ENCODE measurements at places on chromosomes 6 and 20.

GRCh38 chr6:11413117-11413687 is 124.3 kb upstream of the TMEM170B start:
- DNase-seq, result no peak

GRCh38 chr6:97294451-97294850 is 11.4 kb upstream of the MMS22L start:
- no peak for DNase-seq

DNA sequence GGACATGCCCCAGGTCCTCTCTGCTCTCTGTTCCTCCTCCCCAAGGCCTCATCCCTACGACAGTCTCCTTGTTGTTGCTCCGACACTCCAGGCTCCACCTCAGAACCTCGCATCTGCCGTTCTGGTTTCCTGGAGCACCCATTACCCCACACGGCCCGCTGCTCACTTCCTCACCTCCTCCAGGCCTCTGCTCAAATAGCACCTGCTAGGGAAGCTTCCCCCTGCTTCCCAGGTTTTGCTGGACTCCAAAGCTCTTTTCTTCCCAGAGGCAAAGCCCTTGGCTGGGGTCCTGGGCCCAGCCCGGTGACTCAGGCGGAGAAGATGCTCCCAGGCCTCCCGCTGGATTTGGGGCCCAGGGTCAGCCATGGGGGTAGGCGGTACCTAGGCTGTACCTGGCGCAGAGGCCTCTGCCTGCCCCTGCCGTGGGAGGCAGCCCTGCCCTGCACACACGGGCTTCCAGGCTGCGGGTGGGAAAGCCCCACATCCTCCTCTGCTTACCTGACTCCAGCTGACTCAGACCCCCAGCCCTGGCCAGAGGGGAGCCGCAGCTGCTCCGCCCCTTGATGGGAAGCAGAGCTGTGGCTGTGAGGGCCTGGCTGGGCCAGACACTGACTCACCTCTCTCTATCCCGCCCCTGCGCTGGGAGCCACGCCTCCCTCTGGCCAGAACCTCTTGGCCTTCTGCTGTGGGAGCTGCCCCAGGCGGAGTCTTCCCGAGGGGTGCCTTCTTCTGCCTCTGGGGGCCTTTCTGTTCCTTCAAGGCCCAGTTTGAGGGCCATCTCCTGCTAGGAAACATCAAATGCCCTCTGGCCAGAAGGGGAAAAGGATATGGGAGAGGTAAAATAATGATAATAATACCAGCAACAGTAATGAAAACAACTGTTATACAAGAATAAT is 130.5 kb downstream of the CEBPB start:
- DNase-seq, result no peak

DNA sequence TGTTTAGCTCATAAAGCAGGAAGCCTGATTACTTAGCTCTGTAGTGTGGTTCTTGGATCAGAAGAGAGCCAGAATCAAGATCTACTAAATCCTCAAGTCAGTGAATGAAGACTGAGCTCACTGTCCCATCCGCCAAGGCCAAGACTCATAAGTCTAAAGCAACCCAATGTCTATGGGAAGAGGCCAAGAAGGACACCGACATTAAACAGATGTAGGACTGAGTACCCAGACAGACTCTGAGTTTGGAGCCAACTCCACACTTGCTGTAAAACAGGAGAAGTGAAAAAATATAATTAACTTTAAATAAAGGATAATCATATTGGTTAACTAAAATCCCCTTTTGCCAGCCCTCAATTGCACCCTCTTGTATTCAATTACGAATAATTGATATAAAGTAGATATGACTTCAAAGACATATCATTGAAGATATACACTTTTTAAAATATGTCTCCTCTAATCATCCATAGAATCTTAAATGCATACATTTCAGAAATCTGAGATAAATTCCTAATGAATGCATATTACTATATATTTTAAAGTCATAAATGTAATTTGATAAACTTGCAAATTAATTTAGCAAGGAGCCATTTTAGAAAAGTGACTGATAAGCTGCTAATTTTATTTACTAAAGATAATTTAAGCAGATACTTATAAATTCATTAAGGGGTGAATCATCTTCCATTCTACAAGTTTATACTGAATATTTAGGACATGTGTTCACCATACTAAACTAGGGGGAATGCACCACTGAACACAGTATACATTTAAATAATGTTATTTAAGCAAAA is 617.0 kb upstream of the ARID1B start:
- no peak for DNase-seq

DNA sequence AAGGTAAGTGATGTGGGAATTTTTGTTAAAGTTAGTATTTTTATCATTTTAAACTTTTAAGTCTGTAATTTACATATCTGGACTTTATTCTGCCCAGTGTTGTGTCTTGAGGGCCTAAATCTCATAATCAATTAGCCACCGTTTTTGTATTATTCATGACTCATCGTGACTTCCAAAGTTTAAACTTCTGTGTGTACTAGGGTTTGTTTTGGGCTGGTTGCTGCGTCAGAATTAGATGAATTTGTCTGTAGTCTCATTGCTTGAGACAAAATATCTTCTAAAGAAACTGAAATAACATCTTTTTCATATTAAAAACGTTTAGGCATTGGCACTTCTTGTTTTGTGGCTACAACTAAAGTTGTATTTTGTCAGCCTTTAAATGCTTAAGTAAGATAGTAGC is 41.3 kb downstream of the CDYL start:
- DNase-seq, result no peak

DNA sequence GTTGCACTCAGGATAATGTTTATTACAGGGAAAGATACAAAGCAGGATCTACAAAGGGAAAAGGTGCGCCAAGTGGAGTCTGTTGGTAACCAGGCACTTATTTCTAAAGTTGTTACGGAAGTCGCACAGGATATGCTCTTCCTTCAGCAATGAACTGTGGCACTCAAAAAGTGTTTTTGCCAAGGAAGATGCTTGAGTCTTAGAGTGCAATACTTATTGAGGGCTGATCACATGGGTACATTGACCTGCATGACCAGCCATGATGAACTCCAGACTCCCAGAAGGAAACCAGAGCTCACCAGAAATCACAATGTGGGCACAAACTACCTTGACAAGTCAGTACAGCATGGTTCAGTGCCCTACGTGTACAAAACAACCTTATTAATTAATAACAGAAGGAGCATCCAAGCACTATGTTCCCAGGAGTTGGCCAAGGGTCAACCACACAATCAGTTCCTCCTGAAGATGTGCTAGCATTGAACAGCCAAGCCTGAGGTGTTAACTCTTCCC is 270.7 kb upstream of the TFAP2D start:
- no peak for DNase-seq

DNA sequence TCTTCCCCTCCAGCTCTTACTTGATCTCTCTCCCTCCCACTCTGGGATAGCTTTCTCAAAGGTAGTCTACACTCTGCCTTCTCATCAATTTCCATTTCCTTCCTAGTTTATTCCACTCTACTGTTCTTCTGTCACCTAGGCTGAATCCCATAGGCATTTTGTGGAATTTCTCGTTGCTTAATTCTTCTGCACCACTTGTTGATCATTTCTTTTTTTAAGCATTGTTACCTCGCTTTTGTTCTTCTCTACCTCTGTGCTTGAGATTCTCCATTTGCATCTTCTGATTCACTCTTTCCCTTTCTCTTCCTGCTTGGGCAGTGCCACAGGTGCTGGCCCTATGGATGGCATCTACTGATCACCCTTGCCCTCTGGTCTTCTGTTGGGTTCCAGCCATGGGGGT is 567.2 kb downstream of the CDH26 start:
- no peak for DNase-seq

DNA sequence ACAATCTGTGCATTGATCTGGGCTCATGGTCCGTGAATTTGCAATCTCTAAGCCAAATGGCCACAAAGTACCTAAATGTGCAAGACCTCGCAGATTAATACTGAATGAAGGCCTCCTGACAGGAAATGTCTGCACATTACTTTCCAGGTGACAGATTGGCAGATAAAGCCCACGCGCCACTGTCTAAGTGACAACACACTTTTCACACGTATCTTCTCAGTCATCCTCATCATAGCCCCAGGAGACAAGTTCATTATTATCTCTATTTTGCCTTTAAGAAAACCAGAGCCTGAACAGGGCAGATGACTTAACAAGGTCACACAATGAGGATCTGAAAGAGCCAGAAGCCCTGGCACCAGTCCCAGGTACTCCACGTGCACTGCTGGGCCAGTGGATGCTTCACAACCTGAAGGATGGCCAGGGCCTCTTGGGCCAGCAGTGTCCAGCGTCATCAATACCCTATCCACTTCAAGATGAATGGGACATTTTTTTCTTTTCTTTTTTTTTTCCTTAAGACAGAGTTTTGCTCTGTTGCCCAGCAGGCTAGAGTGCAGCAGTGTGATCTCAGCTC is 266.3 kb downstream of the PTPRT start:
- no peak for DNase-seq

DNA sequence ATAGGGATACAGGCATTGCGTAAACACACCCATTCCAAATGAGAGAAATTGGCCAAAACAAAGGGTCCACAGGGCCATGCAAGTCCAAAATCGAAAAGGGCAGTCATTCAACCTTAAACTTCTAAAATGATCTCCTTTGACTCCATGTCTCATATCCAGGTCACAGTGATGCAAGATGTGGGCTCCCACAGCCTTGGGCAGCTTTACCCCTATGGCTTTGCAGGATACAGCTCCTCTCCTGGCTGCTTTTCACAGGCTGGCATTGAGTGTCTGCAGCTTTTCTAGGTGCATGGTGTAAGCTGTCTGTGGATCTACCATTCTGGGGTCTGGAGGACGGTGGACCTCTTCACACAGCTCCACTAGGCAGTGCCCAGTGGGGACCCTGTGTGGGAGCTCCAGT is 744.5 kb downstream of the QKI start:
- no peak for DNase-seq

- DNase-seq, result no peak
Observed at GRCh38 chr6:6522709-6523108, 65.8 kb upstream of the LY86 start.

DNA sequence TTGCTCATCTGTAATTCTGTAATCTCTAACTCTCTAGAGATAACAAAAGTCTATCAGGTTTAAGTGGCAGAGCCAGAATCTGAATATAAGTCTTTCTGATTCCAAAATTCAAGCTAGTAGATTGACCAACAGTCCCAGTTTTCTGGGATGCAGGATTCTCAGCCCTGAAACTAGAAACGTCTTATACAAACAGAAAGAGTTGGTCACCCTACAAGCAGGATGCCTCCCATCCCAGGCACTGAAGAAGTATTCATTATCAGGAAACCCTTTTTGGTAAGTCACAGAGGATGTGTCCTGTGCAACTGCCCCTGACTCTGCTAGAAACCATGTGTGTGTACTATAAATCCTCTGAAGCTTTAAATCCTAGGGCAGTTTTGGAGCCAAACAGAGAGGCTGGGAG is 135.0 kb downstream of the CARMIL1 start:
- DNase-seq, result no peak

DNA sequence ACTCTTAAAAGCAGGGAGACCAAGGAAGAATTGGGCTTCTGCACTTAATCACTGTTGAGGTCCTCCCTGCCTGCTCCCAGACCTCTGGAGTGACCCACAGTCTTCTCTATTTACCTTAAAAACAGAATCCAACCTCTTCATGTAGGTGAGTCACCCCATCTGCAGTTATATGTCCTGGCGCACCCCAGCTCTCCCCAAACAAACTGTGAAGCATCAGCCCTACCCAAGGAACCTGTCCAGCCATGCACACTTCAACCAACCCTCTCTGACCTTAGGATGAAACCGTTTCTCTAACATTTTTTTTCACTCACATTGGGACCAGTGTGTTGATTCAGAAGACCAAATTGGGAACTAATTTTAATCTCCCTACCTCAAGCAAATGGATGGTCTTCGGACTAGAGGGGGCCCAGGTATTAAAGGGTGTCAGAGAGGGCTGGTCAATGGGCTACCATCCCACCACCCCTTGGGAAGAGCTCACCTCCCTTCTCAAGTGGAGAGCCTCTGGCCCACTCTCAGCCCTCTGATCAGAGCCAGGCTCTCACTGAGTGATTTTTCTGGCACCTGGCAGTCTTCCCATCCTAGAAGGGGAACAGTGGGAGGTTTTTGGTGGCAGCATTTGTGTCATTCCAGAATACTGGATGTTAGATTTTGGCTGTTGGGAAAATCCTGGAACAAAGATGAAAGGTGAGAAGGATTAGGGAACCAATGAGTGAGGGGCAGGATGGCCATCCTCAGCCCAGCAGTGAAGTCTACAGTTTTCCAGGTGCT is 203.6 kb downstream of the LRFN2 start:
- no peak for DNase-seq
